CD4-positive, alpha-beta T cell treated with Interferon gamma for 1 hour (primary cell): ENCODE measurements at places on chromosomes 5 and 9.
A peak's percentile ranks its signal among the peaks of the same experiment; 100 is the strongest.

DNA sequence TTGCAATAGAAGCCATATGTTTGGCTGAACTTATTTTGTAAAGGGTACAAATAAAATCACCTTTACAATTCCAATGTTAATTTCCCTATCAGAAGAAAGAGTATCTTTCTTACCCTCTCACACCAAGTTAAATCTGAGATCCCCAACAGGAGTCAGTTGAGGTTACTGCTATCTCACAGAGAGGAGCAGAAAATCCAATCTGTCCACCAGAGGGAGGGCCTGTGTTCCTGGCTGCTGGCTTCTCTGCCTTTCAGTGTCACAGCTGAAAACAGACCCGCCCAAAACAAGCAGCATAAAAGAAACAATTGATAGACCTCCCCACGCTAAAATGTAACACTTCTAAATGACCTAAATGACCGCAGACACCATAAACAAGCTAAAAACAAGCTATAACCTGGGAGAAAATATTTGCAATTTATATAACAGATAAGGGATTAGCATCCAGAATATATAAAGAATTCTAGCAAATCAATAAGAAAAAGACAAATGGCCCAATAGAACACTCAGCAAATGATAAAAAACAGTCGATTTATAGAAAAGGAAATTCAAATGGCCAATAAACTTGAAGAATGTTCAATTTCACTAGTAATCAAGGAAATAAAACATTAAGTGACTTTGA lies 24.5 kb upstream of the MVB12B start:
- DNase-seq = peak; percentile 50

DNA sequence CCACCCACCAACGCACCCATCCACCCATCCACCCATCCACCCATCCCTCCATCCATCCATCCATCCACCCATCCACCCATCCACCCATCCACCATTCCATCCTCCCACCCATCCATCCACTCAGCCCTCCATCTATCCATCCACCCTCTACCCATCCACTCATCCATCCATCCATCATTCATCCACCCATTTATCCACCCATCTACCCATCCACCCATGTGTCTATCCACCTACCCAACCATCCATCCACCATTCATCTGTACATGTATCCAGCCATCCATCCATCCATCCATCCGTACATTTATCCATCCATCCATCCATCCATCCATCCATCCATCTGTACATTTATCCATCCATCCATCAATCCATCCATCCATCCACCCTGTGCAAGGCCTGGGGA lies 11.1 kb upstream of the VAV2 start:
- DNase-seq = no peak

DNA sequence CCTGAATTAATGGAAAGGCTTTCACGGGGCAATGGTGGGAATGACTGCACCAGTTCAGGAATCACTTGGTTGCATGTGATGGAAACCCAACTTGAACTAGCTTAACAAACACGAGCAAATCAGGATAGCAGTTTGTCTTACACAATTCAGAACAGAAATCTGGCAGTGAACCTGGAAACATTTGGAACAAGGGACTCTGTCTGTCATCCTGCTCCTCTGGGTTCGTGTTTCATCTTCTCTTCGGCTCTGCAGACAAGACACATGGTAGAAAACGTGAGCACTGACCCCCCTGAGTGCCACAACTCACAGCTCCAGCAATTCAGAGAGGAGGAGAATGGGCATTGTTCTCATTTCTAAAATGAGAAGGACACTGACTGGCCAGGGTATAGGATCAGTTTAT lies 218.1 kb upstream of the NREP start:
- DNase-seq = no peak

GRCh38 chr9:115591584-115591984 lies 473.6 kb upstream of the TNC start:
- no peak for DNase-seq

- DNase-seq = no peak
Observed at GRCh38 chr9:98751210-98751609, 42.5 kb upstream of the GABBR2 start.

- DNase-seq = no peak
Observed at GRCh38 chr5:125717209-125717608, 706.0 kb upstream of the GRAMD2B start.

DNA sequence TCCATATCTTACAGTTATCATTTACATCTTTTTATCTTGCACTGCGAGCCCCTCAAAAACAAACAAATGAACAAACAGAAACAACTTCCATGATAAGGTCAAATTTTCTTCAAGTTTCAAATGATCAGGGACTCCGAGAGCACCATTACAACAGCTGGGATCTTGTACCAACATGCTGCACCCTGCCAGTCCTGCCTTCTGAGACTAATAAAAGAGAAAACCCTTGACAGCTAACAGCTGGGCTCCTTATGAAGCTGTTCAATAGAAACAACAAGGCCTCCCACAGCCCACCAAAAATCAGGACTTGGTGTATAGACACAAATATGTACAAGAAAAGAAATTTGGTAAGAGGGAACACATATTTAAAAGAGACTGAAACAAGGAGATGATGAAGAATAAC lies 985.3 kb upstream of the DMAC1 start:
- no peak for DNase-seq

DNA sequence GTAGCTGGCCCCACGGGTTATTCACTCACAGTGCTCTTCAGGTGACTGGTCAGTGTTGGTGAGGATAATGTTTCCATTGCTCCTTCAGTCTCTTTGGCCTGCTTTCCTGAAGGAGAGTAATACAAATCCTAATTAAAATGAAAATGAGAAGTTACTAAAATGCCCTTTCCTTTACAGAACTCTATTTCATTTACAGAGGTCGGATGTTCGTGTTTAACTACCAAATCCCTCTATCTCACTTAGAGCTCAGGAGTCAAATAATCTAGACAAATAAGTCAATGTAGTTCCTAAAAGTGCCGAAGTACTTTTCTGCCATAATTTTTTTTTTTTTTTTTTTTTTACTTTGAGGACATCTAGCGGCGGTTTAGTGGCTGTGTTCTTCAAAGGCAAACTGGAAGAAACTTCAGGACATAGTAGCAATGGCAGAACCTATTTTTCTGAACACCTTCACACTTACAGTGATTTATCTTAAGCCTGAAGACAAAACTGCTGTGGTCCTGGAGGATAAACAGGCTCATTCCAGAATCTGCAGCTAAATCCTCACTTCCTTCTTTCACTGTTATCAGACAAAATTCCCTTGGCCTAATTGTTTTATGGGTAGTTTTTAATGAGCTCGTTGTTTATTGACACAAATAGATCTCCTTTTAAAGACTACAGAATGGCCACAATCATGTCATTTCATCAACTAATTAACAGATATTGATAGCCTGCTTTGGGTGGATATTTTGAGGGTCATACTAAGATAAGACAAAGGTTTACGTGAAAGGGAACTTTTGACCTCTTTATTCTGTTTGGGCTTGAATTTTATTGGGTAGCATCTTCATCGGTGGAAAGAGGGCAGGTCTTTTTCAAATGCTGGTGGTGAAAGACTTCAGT lies 207.6 kb upstream of the DMRTA1 start:
- no peak for DNase-seq

GRCh38 chr9:106287731-106288130 lies 575.2 kb upstream of the ZNF462 start:
- no peak for DNase-seq

- no peak for DNase-seq
Observed at GRCh38 chr9:89376741-89377351, 58.5 kb downstream of the SECISBP2 start.

- DNase-seq = no peak
Observed at GRCh38 chr9:133786907-133787753, 49.0 kb upstream of the SARDH start.

DNA sequence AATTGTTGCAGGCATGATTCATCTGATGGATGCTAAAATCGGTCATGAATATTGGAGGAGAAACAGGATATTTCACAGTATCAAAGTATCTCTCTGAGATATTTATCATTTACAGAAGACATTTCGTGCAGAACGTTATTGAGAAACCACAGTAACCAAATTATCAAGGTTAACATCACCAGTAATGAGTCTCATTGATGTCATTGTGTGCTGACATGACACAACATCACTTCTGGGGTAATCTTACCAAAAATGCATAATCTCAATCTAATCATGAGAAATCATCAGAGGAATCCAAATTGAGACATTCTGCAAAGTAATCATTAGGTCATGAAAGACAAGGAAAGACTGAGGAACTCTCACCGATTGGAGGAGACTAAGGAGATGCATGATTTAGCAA lies 42.7 kb downstream of the C5orf22 start:
- no peak for DNase-seq

- DNase-seq = no peak
Observed at GRCh38 chr5:159764283-159765134, 151.8 kb upstream of the ADRA1B start.

DNA sequence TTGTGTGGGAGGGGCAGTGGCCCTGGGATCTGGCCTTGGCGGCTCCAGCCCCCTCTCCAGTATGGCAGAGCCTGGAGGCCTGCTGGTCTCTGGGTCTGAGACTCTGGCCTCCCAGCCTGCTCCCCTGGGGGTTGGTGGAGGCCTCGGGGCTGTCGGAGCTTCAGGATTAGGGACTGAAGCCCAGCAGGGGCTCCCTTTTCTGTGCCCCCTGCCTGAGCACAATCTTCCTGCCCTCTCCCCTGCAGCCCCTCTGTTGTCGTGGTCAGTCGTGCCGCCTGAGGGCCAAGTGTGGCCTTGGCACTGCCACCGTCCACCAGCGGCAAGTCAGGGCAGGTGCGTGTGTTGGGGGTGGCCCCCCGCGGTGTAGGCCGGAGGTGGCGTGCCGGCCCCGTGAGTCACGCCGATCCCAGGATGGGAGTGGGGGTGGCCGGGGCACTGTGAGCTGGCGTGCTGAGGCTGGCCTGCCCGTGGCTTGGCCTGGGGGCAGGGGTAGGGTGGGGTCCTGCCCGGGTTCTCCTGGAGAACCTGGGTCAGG lies 53.6 kb downstream of the RXRA start:
- DNase-seq = no peak

DNA sequence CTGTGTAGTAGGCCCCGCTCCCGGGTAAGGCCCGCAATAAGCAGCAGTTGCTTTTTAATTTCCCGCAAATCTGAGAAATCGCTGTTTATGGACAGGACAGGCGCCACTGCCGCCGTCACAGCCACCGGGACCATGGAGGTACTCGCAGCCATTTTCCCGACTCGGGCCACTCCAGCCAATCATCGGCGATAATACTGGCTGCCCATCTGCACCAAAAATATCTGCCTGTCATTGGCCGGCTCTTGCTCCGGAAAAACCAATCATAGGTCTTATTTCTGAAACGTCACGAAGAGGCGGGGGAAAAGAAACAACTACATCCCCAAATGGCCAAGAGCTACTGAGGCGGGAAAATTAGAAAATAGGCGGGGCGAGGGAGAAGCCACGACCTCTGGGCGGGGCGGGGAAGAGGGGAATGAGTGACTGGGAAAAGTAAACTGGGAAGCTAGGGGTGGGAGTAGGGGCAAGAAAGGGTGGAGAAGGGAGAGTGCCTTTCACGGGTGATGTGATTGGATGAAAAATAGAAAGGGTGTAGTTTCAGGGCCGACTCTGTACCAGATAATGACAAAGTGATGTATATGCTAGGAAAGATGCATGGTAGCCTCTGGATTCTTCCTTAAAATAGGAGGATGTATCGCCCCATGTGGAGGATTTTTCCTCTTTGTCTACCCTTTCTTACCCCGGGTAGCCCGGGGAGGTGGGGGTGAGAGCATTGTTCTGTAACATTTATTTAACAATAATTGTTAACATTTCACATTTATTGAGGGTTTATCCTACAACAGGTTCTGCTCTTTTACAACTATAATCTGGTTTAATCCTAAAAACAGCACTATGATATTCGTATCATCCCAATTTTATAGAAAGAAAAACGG lies at the start of gene CDC23:
Gene CDC23, minus strand, starts transcription at position 163 of the 869 bp plus-strand sequence. Its CDS starts 11 bp downstream, at position 152.
- DNase-seq = peak; percentile 93

DNA sequence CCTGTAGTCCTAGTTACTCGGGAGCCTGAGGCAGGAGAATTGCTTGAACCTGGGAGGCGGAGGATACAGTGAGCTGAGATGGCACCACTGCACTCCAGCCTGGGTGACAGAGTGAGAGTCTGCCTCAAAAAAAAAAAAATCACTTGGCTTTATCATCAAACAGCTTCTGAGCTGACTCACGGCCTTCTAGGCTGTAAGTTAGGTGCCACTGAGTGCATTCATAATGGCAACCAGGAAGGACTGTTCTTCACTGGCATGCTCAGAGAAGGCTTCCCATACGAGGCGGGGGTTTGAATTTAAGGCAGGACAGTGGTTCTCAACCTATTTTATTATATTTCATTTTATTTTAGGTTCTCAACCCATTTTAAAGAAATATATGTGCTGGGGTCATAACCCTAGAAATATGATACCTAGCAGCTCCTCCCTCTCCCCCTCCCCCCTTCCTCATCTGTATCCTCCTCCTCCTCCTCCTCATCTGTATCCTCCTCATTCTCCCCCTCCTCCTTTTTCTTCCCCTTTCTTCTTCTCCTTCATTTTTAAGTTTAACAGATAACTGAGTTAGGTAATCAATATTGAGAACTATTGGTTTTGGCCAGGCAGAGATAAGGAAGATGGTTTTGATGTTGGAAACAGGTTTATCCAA lies 19.0 kb upstream of the LHFPL2 start:
- no peak for DNase-seq

GRCh38 chr9:2424619-2425033 lies 197.0 kb upstream of the VLDLR start:
- DNase-seq = no peak

DNA sequence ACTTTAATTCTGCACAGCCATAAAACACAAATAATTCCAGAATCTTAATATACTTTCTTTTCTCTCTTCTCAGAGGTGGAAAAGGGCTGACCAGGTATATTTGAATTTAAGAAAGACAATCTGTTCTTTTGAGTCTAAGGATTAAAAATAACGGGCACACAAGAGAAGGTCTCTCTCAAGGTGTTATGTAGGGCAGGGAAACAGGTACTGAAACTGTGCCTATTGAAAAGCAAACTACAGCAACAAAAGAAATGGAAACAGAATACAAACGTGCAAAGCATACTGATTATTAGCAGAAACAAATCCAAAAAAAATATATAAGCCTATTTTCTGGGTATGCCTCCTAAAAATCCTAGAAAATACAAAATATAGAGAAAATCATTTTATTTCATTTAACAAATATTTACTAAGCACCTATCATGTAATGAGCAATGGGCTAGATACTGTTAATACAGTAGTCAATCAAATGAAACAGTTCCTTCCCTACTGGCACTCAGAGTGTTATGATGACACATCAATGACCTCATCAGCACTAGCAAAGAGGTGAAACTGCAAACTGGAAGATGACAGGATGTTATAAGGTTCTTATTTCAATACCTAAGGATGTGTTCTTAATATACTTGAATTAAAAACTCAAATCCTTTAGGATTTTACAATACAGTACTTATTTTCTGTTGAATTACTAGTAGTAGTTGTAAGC lies 87.7 kb downstream of the AUH start:
- no peak for DNase-seq
